ENCODE measurements at places on chromosomes 16 and 17.

GRCh38 chr17:46212634-46213435, 19.6 kb upstream of the KANSL1 start:
- peak; percentile 50 for DNase-seq

DNA sequence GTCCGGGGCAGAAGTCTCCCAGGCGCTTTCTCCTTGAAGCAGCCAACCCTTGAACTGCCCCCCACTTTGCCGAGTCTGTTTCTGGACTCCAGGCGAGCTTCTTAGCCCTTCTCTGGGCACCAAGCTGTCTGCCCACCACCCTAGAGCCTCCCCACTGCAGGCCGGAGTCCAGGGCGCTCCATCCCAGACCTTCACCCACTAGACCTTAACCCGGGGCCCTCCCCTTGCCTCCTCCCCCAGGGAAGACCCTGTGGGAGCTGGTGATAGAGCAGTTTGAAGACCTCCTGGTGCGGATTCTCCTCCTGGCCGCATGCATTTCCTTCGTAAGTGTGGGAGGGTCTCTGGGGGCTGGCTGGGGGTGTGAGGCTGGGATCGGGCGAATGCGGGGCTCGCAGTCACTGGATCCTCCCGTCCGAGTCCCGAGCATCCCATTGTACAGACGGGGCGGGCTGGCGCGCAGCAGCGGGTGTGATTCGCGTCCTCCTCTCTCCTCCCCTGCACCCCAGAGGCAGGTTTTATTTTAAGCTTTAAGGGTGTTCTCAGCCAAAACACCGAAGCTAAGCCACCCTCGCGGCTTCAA, 1.1 kb downstream of the ATP2A1 start:
- no peak for DNase-seq

- no peak for DNase-seq
Measured at GRCh38 chr17:4719684-4720221, 9.3 kb downstream of the ARRB2 start.

DNA sequence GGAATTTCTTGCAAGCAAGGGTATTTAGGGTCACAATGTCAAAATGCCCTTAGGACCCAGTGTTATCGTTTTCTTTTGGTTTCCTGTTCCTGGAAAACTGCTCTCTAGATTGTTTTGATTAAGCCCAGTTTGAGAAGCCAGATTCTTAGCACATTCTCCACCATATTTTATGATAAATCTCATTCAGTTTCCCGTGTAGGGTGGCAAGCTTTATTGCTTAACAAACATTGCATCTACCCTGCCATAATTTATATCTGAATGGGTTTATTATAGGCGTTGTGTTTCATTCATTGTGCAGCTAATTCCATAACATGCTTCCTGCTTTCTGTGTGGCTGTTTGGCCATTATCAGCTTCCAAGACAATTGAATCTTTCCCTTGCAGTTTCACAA, 389.1 kb upstream of the DYNLRB2 start:
- DNase-seq = no peak

GRCh38 chr16:67399218-67399733, 6.0 kb upstream of the TPPP3 start:
- DNase-seq = no peak

- no peak for DNase-seq
Measured at GRCh38 chr17:78313735-78314648, 45.9 kb downstream of the SOCS3 start.

DNA sequence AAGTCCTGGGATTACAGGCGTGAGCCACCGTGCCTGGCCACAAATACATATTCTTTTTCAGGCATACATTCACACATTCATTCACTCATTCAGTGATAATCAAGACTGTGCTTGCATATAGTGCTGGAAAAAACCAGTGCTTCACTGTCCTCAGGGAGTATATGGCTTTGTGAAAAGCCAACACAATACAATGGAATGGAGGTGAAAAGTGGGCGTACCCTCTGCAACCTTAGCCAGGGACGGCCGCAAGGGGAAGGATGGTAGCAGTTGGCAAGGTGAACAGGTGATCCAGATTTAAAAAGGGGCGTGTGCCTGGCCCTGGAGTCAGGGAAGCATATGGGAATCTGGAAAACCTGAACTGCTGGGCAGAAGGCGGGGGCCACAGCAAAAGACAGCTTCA, 18.1 kb upstream of the GAN start:
- no peak for DNase-seq

GRCh38 chr16:89248196-89248982, 30.9 kb downstream of the ZNF778 start:
- no peak for DNase-seq

DNA sequence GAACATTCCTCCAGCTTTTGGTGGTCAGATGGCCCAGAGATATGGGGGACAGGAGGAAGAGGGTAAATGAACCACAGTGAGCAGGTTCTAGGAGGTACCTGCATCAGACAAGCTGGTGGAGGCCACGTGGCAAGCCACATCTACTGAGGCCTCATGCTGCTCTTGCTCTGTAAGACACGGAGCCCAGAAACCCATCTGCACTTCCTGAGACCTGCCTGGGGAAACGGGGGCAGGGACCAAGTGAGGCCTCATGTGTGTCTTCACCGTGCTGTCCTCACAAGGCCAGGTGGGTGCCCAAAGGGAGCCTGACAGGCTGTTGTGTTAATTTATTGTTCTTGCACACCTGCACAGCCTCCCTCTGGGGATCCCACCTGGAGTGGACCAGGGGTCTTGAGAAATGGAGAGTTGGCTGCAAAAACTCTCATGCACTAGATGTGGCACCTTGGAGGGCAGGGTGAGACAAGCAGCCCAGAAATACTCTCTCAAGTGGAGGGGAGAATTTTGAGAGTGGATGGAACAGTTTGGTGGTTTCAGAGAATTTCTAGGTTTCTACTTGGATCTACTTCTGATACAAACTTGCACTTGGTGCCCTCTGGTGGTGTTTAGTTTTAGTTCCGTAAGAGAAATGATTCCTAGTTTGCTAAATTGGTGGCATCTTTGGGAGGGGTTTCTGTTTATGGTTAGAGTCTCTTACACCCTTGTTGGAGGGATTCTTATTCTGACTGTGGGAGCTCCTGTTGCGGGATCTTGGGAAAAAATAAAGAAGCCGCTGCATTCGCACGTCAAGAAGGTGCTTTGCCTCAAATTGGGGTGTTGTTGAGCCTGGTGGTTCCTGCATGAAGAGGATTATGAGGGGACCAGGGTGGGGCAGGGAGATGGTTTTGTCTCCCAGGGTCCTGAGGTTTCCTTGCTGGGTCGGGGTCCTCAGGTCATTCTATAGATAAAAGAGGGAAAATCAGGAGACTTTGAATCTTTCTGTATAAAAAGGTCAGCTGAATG, 47.5 kb downstream of the SLC6A2 start:
- no peak for DNase-seq

DNA sequence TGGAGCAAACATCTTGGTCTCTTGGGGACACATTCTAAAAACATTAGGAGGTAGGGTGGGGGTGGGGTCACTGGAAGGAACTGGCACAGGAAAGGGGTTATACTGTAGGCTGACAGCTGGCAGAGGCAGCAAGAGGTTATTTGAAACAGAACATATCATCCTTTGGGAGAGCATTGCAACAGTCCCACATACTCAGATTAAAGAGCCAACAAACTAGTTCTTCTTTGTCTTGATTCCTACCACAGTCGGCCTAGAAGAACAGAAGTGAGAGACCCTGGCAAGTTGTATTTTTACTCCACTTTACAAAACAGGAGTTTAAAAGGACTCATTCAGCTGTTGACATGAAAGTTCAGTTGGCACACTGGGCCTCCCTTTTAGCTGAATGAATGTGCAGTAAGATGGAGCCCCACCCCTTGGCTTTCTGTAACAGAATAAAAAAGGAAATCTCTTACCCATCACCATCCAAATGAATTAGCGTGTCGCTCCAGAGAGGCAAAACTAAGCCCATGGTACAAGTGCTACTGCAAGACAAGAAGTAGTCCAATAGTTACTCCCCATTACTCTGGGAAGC, 54.6 kb upstream of the CORO6 start:
- no peak for DNase-seq

DNA sequence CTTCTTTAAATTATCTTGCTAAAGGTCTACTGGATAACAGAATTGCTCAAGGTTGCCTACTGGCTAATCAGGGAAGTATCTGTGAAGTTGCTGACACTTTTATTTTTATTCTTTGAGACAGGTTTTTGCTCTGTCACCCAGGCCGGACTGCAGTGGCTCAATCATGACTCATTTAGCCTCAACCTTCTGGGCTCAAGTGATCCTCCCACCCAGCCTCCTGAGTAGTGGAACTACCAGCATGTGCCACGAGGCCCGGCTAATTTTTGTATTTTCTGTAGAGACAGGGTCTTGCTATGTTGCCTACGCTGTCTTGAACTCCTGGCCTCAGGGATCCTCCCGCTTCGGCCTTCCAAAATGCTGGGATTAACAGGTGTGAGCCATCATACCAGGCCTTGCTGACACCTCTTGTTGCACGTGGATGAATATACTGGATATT, 43.1 kb downstream of the GLG1 start:
- no peak for DNase-seq

DNA sequence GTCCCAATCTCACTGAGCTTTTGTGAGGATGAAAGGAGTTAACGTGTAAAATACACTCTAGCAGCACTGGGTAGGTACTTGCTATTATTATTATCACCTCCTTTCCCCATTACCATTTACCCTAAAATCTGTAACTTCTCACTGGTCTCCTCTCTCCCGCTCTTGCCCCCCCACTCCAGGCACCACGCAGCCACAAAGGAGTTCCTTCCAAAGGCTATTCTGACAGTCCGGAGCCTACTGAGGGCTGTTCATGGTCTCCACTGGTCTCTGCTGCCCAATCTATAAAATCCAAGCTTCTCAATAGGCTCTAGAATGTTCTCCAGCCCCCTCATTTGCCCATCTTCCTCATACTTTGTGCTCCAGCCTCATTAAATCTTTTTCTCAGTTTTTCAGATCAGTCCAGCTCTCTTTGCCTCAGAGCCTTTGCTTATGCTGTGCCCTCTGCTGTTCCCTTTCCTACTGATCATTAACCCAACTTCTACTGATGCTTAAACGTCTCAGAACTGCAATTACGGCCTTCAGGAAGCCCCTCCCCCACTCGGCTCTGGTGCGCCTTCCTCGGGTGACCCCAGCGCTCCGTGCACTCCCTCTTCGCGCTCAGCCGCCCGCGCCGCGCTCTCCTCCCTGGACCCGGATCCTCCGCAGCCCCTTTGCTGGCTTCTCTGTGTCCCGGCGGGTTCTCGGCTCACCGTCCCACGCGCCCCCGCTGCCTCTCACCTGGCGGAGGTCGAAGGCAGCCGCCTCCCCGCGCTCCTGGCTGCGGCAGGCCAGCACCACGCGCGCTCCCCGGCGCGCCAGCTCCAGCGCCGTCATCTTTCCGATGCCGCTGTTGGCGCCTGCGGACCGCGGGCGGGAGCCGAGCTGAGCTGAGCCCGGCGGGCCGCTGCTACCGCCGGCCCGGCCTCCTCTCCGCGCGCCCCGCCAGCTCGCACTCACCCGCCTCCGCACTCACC, 737 bp downstream of the DHRS13 start:
- no peak for DNase-seq

GRCh38 chr16:63787014-63787413, 1334.8 kb downstream of the CDH11 start:
- DNase-seq = no peak

DNA sequence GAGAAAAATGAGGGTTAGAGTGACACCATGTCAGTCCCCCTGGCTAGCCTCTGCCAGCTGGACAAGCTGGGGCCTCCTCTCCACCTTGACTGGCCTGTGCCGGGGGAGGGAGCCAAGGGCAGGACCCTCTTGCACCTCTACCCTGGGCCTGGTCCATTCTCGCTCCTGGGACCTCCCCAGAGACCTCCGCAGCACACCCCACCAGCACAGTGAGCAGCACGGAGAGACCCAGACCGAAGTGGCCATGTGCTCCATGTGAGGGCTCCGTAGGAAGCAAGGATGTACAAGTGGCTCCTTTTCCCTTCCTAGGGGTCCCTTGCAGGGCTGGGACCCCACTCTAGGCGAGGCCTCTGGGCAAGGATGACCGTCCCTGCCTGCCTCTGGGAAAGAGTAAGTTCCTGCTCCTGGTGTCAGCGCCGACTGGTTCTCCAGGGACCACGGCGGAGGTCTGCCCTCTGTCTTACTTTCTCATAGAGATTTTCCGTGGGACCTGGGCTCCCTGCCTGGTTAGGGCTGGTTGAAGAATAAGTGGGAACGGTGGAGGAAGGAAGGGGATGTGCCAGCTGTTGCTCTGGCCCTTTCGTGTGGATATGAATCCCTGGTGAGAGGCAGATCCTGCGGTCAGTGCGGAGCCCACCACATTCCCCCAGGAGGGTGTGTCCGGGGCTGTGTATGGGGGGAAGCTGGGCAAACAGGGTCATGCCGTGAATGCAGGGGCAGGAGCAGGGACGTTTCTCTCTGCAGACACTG, 124.2 kb downstream of the METRNL start:
- no peak for DNase-seq

DNA sequence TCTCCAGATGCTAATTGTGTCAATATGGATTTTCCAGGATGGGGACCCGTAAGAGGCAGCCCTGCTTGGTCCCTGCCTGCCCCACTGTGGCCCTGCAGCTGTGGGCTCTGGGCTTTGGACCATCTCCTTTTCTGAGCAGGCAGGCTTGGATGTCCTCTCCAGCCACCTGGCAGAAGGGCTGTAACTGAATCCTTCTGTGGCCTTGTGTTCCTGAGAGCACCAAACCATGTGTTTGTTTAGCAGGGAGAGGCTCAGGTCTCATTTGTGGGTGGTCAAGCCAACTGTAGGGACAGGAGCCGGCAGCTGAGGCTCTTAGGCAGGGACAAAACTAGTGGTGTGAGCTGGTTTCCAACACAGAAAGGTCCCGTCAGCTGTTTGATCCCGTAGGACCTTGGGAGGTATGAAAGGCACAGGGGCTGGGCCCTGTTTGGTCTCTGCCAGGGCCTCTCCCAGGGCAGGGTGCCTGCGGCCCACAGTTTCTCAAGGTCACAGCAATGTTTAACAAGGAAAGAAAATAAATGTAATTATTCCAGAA, 18.5 kb downstream of the SEC14L5 start:
- no peak for DNase-seq

DNA sequence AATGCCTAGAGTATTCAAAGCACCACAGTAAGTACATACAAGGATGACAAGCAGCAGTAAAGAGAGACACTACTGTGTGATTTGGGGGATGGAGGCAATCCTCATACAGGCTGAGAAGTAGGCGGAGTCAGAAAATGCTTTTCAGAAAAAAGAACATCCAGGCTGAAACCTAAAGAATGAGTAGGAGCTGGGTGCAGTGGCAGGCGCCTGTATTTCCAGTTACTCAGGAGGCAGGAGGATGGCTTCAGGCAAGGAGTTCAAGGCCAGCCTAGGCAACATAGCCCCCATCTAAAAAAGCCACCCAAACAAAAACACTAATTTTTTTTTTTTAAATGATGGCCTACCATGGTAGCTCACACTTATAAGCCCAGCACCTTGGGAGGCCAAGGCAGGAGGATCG, 10.3 kb downstream of the KANSL1 start:
- DNase-seq = no peak

- DNase-seq = peak; percentile 17
Measured at GRCh38 chr16:87702325-87702811, 63.4 kb downstream of the KLHDC4 start.

- DNase-seq = no peak
Measured at GRCh38 chr16:1990101-1990350, 256 bp downstream of the SYNGR3 start.
